ENCODE measurements at places on chromosomes 7 and 10.

DNA sequence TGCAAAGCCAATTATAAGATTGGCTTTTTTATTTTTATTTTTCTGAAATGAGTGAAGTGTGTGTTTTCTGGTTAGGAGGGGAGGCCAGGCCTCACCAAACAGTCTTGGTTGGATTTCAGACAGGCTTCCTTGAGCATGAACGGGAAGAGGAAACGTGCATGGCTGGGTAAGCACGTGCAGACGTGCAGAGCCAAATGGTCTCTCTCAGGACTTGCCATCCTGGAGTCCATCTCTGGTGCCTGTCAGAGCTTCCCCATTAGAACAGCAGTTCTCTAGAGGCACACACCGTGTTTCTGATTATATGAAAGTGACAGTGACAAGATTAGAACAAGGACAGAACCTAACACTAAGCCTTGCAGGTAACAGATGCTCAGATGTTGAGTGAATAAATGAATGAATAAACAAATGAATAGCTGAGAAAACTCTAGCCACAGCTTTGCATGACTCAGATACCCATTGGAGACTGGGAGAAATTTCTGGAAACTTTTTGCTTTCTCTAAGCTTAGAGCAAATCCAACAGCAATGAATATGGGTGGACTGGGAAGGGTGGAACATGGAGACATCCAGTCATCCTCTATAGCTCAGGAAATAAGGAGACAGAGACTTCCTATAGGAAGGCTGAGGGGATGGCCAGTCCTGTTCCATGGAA, 11.8 kb upstream of the CALD1 start:
- no peak for DNase-seq

- DNase-seq = no peak
Measured at GRCh38 chr10:132627666-132628531, 90.3 kb downstream of the INPP5A start.

- no peak for DNase-seq
Measured at GRCh38 chr7:117869374-117869773, 3.9 kb downstream of the CTTNBP2 start.

DNA sequence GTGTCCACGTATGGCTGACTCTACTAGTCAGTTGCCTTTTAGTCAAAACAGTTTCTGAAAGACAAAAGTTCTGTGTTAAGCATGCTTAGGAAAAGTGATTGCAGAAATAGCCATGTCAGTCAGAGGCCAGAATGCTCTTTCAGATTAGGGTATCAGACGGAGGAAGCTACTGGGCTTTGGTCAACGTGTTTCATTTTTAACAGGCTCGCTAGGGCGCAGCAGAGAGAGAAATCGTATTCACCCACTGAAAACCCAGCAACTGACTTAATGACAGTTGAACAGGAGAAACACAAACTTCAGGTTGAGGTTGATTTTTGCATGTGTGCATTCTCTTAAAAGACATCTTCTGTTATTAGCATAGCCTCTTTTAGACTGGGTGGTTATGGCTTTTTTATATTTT, 322.6 kb upstream of the KIAA1217 start:
- DNase-seq = no peak

Data from T-helper 2 cell (primary cell).